Tibial nerve (tissue), 4 donors: ENCODE measurements at places on chromosomes 7 and 10. TPM values are rescaled to one million over a fixed set of nuclear protein-coding genes. Genes with fewer than 3 reads are reported as not detected.
A peak's percentile ranks its signal among the peaks of the same experiment; 100 is the strongest.

DNA sequence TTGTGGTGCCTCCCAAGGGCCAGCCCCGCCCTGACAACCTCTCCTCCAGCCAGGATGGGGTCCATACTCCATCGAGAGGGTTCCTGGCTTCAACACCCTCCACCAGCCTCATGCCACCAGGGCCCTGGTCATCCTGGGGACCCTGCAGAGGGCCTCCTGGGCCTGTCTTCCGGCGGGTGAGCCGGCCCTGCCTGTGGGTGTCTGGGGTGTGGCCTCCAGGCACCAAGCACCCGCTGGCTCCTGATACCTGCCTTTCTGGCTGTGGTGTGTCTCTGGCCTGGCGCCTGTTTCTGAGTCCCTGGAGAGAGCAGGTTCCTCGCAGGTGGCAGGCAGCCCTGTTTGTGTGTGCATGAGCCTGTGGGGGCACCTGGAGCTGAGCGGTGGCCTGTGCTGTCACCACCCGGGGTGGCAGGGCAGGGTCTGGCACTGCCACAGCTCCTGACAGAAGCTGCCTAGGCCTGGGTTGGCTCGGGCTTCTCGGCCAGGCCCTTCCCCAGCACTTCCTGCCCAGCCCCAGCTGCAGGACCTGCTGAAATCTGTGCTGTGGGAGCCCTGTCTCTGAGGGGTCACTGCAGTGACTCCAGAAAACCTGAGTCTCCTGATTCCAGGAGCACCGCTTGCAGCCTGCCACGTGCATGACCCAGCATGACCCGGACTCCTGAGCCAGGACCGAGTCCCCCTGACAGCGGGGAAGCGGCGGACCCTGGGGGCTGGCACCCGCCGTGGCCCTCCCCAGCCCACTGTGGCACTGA is 18.4 kb downstream of the ADAM8 start:
- DNase-seq = no peak

DNA sequence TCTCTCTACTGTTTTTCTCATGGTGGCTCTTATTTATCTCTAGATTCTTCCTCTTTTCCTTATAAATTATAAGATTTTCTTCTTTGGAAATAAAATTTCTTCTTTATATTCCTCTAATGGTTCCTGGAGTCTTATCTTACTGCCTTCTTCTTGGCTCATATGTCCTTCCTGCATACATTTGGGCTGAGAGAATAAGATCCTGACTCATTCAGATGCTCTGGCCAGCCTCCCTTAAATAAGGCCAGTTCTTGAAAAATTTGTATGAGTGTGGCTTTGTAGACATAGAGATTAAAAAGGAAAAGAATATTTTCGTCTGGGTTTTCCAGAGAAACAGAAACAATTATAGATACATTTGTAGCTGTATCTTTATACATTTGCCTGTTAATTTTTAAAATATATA is 411.3 kb downstream of the KIF20B start:
- no peak for DNase-seq

DNA sequence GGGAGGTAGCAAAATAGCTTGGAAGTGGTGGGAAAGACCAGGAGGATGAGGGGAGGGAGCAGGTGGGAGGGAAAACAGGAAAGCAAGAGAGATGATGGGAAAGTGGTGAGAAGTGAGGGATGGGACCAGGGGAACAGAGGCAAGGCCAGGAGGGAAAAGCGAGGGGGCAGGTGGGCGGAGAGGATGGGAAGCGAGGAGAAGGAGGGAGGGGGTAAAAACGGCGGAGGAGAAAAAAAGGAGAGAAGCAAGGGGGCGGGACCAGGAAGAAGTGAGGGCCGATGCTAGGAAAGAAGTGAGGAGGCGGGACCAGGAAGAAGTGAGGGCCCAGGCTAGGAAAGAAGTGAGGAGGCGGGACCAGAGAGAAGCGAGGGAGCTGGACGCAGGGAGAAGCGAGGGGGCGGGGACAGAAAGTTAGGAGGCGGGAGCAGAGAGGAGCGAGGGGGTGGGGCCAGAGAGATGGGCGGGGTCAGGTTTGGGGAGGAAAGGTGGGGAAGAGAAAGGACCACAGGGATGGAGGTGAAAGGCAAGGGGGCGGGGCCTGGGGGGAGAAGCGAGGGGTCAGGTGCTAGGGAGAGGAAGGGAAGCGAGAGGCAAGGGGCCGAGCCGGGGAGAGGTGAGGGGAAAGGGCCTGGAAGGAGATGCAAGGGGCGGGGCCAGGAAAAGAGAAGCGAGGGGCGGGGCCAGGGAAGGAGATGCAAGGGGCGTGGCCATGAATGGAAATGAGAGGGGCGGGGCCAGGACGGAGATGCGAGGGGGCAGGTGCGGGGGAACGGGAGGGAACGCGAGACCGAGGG is 984 bp downstream of the SMURF1 start:
- peak; percentile 99 for DNase-seq

DNA sequence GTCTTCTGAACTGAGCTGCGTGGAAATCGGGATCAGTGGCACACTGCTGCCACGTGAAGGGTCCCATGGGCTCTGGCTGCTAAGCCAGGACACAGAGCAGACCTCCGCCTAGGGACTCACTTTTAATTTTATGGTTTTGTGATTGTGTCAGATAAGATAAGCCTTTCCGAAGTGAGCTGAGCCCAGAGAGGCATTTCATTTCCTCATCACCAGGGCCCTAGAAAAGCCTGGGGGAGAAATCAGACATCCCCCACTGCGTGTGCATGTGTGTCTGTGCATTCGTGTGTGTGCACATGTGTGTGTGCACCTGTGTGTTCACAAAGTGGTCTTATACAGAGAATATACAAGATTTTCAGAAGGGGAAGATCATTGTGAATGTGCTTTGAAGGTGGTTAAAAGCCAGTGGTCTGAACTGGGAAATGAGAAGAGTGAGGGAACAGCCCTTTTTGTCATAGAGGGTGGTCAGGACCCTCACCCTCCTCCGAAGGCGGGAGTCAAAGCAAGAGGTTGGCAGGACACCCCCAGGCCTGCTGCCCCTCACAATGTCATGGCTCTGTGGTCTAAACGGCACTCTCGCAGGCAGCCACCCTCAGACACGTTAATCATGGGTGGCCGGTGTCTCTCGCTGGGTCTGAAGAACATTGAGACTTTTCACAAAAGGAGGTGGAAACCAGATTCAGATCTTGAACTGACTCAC is 176.1 kb upstream of the PFKP start:
- no peak for DNase-seq

DNA sequence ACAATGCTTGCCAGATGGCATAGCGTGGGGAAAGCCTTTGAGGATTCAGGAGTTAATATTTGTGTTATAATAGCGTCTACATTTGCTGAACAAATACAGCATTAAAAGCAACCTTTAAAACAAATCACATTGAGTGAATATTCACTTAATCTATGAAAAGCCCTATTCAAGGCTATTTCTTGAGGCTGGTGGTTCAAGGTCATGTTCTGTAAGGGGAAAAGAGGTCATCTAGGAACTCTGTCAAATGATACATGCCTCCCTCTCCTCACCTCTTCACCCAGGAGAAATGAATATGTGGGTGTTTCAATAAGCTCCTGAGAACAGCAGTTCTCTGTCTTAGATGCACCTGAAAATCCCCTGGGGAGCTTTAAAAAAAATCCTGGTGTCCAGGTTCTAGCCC is 303.0 kb downstream of the ELMO1 start:
- no peak for DNase-seq

DNA sequence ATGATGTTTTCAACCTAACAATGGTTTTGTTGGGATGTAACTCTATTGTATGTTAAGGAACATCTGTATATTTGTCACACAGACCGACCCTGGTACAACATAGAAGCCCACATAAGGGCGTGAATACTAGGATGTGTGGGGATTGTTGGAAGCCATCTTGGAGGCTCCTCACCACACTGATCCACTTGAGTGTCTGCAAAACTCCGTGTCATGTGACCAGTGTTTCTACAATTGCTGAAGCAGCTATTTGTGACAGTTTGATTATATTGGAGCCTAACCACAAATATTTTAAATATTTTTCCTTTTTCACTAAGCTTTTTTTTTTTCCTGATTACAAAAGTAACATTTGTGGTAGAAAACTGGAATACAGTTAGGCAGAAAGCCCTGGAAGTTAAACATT is 27.9 kb downstream of the RALA start:
- no peak for DNase-seq

GRCh38 chr10:24383681-24384106 is 174.8 kb downstream of the KIAA1217 start:
- peak; percentile 96 for DNase-seq

DNA sequence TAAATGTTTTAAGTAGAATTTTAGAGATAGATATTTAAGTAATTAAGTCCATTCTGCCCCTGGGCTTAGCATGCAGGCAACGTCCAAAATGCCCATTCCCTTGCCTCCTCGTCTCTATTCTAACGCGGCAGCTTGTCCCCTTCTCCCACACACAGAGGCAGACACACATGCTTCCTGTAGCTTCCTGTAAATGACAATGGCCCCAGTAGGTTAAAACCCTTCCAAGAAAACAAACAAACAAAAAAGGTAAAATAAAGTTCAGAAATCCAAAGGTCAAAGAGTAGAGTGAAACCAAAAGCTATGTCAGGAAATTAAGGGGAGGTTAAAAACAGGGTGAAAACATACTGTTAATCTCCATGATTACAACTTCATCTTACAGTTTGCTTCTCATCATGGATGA is 857.6 kb downstream of the GATA3 start:
- no peak for DNase-seq

DNA sequence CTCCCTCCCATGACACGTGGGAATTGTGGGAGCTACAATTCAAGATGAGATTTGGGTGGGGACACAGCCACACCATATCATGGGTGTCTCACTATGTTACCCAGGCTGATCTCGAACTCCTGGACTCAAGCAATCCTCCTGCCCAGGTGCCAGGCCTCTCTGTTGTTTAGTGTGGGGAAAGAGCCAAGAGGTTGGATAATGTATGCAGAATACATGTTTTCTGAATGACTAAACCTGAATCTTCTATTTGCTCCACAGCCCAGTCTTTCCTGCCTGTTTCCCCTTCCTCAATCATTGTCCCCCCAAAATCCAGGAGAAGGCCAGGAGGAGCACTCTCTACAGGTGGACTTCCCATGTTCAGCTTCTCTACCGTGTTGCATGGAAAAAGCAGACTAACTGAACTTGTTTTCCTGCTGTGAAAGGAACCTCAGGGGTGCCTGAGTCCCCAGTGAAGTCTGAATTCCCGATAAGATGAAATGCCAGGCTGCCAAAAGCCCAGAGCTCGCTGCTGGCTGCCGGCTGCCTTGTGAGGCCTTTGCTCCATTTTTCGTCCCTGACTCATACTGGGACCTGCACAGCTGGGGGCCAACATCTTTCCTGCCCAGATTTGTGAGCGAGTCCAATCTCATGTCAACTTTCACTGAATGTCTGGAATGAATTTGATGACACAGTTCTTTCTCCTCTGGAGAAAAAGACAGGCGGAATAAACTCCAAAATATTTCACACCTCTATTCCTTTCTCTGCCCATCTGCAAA is 588.0 kb downstream of the CALN1 start:
- no peak for DNase-seq

Gene COL28A1
- total RNA-seq = 60.0 TPM

Gene LEP
- 54.3 TPM for total RNA-seq

Gene KCNK18
- total RNA-seq = not detected

Gene ATRNL1
- total RNA-seq = 3.3 TPM
